ENCODE measurements at places on chromosomes 4 and X.

- DNase-seq, result no peak
These were observed 230.0 kb upstream of the GPC4 start for GRCh38 chrX:133645256-133645655.

GRCh38 chr4:174808836-174809235 lies 20.2 kb downstream of the GLRA3 start:
- DNase-seq, result no peak

GRCh38 chr4:33381816-33382215 lies 2661.6 kb downstream of the PCDH7 start:
- no peak for DNase-seq

DNA sequence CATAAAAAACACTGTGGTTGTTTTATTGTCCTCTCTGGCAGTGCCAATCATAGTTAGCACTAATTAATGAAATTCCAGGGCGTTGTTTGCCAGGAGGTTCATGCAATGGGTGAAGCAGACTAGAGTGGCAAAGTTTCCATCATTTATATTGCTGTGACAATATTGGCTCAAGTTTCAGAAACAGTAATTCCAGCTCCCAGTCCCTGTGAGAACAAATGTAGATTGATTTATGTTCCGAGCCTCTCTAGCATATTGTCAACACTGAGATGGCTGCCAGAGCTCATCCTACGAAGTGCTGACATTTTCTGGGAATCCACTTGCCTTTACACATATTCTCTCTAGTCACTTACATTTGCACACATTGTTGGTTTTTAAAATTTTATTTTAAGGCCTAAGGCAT lies 440.0 kb upstream of the IGFBP7 start:
- DNase-seq, result no peak

DNA sequence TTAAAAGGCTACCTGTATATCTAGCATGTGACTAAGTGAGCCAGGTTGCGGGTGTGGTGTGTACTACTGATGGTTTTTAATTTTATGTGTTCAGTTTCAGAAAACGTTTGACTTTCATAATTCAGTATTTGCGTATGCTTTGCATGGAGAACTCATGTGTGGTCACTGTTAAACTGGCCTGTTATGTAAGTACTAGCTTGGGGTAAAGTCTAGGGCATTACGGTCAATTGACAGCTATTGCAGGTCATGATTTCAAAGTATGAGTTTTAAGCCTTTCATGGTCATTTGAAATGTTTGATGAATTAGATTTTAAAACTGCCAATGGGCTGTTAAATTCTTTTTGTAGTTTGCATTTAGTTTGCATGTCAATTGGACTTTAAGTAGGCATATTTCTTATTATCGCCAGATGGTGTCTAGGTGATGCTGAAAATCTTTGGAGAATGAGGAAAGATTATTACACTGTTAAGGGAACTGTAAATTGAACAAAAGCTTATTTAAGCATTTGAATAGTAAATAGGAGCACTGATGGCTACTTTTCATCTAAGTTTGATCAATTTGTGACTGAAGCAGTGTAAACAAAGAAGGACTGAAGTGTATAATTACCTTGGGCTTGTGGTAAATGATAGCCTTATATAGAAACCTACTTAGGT lies 563.4 kb downstream of the DACH2 start:
- no peak for DNase-seq

DNA sequence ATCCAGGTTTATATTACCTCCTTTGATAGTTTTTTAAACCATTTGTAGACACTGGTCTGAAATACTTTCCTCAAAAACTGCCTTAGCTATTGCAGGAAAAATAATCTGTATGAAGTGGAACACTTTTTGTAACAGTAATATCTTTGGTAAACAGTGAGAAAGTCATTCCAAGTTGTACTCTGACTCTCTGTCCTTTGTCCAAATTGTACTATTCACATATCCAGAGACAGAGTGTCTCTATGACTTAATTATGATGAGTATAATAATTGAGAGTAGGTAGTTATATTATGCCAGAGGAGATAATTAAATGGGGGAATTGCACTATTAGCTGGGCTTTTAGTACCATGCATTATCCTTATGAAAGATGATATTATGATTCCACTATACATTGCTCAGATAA lies 112.6 kb upstream of the LCORL start:
- DNase-seq, result no peak

DNA sequence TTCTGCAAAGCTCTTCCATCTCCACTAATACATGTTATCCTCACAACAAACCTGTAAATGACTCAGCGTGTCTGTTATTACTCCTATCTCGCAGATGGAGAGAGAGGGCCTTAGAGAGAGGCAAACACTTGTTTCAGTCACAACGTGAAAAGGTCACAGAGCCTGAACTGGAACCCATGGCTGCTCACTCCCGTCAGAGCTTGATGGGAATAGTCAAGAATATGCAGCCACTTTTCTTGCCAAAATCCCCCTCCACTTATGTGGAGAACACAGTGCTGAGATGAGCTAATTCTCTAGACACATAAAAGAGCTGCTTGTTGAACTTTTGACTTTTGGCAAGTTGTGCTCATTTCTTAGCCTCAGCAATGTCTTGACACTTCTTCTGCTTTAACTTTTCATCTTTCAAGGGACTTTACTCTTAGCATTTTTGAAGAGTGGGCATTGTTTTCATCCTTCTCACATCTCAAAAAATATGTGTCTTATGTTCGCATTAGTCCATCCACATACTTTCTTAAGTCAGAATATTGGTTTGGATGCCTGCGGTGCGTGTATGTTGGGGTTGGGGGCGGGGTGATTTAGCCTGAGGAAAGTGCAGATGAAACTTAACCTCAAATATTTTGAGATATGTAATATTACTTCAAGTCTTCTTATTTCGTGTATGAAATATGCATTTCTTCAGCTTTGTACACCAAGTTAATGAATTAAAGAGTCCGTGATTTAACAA lies 69.2 kb downstream of the SYNPO2 start:
- no peak for DNase-seq

GRCh38 chr4:2954358-2955185 lies 8.6 kb downstream of the NOP14 start:
- no peak for DNase-seq

DNA sequence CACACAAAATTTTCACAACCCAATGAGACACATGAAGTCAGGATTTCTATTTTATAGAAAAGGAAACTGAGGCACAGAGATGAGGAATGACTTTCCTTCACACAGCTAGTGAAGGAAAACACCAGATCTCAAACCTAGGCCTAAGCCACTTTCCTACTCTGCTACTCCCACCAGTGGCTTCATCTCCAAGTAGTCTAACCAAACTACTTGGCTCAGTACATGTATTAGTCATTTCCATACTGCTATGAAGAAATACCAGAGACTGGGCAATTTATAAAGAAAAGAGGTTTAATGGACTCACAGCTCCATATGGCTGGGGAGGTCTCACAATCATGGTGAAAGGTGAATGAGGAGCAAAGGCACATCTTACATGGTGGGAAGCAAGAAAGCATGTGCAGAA lies 196.6 kb downstream of the EVC2 start:
- DNase-seq, result no peak

GRCh38 chrX:71184803-71185495 lies 38.1 kb upstream of the GJB1 start:
- DNase-seq, result no peak

DNA sequence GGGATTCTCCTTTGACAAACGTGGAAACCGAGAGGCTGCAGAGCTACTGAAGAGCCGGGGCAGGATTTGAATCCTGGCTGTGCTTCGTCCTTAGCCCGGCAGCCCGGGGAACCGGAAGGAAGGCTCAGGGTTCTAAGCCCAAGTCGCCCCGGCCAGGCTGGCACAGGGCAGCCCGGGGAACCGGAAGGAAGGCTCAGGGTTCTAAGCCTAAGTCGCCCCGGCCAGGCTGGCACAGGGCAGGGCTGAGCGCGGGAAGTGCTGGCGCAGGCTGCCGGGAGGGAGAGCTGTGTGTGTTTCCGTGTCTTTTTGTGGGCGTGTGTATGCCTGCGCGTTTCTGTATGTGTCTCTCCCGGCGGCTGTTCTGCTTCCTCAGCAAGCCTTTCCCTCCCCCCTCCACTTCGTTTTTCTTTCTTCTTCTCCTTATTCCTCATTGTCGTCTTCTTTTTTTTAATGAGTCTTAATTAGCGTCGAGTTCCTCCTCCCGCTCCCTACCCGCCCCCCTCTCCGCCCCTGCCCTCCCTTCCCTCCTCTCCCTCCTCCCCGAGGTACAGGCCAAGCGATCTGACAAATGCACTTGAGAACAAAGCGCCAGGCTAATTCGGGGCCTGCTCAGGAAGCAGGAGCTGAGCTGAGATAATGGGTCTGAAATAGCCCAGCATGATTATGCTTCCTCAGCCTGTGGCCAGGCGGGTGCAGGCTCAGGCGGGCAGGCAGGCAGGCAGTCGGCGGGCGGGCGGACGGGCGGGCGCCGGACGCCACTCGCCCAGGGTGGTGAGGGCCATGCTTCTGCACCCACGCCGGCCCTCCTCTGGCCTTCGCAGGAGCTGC lies 65.9 kb downstream of the EFNB1 start:
- DNase-seq, result no peak

DNA sequence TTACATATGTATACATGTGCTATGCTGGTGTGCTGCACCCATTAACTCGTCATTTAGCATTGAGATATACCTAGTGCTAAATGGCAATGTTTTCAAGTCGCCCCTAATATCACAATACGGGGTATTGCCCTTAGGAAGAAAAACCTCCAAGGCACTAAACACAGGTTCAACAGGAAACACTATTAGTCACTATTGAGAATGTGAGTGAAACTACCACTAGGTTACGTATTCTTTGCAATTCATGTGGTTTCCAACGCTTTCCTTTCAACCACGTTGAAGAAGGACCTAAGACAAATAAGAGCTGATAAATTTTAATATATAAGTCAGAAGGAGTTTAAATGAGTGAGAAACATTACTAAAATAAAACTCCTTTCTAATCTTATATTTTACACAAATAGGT lies 134.7 kb upstream of the SPANXN4 start:
- DNase-seq, result no peak

- DNase-seq, result no peak
These were observed 58.3 kb upstream of the DHRSX start for GRCh38 chrX:2559124-2559523.

DNA sequence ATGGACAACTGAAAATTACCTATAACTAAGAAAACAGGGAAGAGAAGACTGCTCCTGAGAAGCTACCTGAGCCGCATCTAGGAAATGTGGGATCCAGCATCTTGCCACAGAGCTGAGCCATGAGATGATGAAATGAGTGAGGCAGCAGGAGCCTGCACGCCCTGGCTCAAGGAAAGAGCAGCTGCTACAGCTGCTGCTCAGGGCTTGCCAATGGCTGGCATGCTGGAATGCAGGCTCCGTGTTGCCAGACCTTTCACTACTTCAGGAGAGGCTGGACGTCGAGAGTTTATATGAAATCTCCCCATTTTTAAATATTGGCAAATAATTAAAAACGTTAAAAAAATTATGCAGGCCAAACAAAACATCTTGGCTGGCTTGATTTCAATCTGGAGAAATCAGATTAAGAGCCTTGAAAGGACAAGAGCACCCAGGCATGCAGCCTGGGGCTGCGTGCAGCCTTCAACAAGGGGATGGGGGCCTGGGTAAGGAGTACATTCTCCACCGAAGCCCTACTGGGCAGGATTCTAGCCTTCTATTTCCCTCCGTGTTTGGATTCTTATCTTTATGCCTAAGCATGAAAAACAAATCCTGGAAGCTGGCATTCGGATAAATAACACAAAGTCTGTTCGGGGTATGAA lies 227.6 kb downstream of the NR3C2 start:
- DNase-seq, result no peak

DNA sequence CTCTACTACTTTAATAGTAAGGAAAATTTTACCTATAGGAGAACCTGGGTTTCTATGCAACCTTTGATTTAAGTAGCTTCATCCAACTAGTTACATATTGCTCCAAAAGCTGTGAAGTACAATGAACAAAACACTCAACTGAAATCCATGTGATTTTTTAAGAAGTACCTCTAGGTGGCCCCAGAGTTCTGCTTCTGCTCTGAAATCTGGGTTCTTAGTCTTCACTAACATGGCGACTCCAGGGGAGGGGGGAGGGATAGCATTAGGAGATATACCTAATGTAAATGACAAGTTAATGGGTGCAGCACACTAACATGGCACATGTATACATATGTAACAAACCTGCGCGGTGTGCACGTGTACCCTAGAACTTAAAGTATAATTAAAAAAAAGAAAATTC lies 73.4 kb upstream of the MAGEB2 start:
- DNase-seq, result no peak

DNA sequence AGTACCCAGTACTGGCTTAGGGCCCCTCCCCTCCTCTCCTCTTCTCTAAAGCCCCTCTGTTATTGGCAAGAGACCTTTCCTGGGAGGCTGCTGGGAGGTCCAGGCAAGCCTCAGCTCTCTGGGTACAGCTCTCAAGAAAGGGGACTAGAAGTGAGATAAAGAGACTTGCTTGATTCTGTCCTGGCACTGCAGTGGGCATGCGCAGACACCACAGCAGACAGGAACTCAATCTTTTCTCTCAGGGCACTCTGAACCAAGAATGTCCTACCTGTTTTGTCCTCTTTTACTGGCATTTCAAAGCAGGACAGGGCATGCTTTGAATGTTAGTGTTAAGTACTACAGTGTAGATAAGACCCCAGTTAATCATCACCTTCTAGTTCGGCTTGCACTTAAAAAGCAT lies 74.9 kb downstream of the NYX start:
- DNase-seq, result no peak

- DNase-seq, result no peak
These were observed 189.5 kb upstream of the TAPT1 start for GRCh38 chr4:16415751-16416150.

DNA sequence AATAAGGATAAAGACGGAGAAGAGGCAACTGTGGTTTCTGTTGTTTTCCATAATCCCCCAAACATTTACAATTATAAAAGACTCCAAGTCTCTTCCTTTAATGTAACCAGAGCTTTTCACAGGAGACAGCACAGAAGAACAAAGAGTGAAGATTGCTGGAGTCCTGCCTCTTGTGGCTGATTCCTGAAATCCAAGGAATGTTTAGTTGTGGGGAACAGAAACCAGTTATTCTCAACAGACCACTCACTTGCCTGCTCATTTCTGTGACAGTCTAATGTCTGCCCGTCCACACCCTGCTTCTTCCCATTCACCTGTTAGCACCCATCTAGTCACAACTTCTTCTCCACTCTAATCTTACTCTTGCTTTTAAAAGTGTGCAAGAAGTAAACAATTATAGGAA lies 12.1 kb downstream of the TEX13B start:
- no peak for DNase-seq

GRCh38 chr4:81531410-81531809 lies 59.7 kb upstream of the RASGEF1B start:
- DNase-seq, result no peak

DNA sequence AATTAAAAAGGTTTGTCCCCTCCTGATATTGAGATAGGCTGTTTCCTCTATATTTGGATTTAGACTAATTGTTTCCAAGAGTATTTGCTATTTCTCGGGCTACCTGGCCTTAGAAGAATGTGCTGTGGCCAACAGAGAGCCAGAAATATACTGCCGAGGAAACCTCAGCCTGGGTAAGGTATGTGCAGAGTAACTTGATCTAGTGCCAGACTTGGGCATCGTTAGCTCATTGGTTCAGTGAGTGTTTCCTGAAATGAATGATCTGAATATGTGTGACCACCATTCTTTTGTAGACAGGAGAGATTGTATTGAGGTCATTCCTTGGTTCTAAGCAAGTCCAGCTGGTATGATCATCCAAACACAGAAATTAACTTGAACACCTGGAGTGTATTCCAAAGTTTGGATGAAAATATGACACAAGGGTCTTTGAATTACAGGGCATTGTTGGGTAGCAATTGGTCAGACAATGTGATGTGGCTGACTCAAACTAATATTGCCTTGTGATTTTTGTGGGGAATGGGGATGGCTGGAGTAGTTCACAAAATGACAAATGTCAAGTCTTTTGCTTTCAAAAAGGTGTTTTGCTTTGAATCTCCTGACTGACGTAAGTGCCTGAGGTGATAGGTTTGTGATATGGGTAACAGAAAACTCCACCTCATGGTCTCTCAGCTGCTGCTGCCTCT lies 100.2 kb upstream of the CXCL13 start:
- no peak for DNase-seq

Measured in activated T-cell treated with anti-CD3 and anti-CD28 coated beads, Interleukin-2, amount 50 U/mL, for 4 hours (primary cell).